ENCODE measurements at places on chromosomes 2 and 18. TPM values are rescaled to one million over a fixed set of nuclear protein-coding genes. Genes with fewer than 3 reads are reported as not detected.

TTR gene
- total RNA-seq = not detected

ADGRF3 gene
- total RNA-seq = 0.02 TPM

GKN2 gene
- not detected for total RNA-seq

PASK gene
- total RNA-seq = 15.5 TPM

TUBA3D gene
- total RNA-seq = not detected

PPIL3 gene
- 61.4 TPM for total RNA-seq

DNA sequence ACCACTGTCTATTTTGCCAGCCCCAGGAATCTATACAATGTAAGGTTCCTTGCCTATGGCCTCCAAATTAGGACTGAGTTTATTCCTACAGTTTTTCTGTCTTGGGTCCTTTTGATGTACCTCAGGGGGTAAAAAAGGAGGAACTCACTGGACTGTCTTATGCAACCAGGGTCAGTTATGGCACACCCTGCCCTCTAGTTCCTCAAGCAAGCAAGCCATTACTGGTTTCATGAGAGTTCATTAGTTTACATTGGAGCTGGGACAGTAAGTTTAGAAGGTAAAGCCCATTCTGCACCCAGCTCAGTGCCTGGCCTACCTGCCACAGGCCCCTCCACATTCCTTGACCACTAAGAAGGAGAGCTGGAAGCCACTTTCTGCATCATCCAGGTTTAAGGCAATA lies 68.7 kb upstream of the WIPF1 start:
- no peak for DNase-seq

DNA sequence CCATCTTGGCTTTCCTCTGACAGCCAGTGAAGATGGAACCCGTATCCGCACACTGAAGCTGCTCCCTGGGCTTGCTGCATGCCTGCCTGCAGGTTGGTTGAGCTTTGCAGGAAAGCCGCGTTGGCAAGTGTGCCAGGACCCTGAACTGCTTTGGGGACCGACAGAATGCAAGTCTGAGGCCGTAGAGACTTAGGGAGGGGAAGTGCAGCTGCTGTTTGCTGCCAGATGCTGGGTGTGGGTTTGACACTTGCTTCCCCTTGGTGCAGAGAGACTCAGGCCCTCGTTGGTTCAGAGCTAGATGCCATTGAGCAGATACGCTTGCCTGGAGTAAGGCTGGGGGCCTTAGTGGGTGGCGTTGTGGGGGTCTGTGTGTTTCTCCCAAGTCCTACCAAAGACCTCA lies 13.1 kb upstream of the PHLPP1 start:
- DNase-seq = no peak

DNA sequence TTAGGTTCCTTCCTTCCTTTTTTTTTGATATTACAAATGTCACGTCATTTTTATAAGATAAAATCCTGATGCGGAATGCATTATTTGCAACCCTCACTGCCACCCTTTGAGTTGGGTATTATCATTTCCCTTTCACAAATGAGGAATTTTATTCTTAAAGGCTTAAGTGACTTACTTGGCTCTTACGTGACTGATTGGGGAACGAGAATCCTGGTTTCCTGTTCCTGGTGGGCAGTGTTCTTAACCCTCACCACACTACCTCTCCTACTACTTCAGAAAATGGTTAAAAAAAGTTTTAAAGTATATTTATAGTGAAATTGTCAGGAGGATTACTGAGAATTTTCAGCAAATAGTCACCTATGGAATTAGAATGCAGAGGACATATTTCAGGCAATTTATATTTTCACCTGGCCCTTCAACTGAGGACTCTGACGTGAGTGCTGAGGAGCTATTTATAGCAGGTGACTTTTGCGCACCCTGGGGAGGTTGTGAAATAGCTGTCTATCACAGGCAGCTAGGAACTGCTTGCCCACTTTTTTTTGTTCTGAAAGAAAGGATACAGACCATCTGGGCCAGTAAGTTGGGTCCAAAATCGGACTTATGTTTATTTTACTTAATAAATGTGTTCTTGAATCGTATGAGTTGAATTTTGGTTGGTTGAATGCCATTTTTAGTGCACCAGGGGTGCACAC lies 18.7 kb upstream of the RASGRP3 start:
- no peak for DNase-seq

DNA sequence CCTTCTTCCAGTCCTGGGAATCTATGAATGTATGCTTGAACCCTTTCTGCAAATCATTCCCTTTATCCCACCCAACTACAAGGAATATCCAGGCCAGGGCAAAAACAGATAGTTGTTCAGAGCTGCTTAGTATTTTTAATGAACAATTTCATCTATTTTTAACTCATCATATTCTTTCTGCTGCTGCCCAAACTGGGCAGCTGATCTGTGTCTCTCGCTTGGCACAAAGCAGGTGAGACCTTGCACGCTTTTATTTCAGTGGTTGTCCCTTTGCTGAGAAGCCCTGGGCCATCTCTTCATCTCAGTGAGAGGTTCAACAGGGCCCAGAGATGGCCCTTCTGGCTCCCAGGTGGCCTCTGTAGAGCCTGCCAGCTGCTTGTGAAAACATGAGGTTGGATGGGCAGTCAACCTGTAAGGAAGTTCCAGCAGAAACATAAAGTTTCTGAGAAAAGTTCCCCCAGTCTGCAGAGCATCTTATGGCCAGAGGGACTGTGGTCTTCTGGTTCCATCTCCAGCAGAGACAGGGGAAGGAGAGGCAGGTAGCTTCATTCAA lies 57.5 kb downstream of the MYCN start:
- DNase-seq = no peak

Data from H4 (cell line).